ENCODE measurements at places on chromosomes 6 and 20.

GRCh38 chr6:31580807-31581433 is 1.3 kb downstream of the LTB start:
- peak; percentile 98 for DNase-seq

- DNase-seq, result no peak
These were observed 298.8 kb downstream of the ZNF217 start for GRCh38 chr20:53294804-53295203.

DNA sequence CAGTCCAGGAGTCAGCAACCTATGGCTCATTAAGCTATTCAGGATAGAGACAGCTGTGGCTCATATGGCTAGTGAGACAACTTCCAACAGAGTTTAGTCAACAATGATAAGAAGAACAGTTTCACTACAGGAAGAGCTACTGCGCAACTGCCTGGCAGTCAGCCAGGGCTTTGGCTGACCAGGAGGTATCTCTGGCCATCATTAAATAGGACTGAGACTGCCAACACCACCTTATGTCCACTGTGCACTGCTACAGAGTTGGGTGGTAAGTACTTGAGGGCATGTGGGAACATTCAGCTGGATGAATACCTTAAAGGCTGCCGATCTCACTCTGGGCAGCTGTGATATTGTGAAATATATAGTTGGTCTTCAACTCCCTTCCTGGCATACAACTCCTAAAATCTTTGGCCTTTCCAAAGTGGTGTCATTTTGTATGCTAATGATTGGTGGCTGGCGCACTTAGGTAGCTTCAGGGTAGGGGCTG is 52.2 kb upstream of the FAM83C start:
- no peak for DNase-seq

DNA sequence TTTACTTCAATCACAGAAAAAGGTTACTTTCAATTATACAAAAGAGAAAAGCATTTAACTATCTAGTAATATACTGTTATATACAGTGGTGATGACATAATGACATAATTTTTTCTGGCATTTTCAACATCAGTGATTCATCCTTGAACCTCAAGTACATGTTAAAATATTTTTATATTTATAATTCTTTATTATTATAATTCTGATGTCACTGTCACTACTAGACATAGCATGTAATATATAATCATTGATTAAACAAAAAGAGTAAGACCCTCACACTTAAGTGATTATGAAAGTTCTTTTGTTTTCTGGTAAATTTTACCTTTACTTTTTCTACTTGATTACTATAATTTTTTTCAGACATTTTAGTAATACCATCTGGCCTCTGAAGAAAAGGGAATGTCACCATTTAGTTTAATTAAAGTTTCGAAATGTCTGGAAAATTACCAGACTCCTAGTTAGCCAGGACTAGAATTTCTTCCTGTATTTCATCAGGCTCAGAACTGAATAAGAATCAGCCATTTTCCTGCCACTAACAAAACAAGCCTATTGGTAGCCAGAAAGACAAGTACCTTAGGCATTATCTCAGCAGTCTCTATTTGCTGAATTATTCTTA is 71.5 kb downstream of the FILIP1 start:
- DNase-seq, result no peak

GRCh38 chr6:139344186-139344963 is 30.1 kb downstream of the CITED2 start:
- DNase-seq, result peak; percentile 20

DNA sequence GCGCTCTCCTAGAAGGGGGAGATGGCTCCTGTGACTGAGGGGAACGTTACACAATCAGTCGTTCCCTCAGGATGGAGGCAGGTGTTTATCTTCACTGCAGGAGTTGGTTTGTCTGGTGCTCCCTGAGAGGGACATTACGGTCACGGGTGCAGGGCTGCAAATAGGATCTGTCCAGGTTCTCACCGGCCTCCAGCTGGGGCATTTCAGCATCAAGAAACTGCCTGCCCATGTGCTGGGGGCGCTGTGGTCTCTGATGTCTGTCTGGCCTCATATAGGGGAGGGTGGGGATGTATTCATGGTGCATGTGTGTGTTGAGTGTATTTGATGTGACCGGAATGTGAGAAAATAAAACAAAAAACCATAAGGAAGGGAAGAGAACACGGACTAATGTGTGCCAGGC is 77.1 kb downstream of the TBC1D7 start:
- DNase-seq, result no peak

DNA sequence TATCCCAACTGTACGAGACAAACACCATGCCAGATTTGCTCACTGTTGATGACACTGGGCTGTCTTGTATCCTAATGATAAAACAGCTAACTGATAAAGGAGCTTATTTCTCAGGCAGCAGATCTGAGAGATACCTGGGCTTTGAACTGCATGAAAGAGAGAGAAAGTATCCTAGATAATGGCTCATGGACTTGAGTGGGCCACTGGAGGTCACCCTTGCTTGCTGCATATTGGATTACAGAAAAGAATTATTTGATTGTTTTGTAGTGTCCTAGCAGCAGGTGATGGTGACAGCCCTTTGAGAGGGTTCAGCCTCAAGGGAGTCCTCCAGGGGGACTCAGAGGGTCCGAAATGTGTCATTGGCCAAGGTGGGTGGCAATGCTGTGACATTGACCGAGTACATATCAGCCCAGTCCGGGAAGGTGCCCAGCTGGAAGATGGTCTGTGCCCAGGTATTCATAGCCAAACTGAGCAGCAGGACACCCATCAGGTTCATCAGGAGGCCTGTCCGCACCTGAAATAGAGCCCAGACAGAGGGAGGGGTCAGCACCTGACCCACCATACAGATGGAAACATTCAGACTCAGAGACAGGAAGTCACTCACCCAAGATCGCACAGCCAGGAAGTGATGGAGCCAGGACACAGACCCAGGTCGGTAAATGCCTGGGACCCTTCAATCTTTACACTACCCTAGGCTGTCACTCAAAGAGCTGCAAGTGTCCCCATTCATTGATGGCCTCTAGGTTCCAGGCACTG is 9.4 kb upstream of the OCSTAMP start:
- peak; percentile 36 for DNase-seq

GRCh38 chr6:105981002-105981887 is 104.9 kb upstream of the PRDM1 start:
- DNase-seq, result no peak

DNA sequence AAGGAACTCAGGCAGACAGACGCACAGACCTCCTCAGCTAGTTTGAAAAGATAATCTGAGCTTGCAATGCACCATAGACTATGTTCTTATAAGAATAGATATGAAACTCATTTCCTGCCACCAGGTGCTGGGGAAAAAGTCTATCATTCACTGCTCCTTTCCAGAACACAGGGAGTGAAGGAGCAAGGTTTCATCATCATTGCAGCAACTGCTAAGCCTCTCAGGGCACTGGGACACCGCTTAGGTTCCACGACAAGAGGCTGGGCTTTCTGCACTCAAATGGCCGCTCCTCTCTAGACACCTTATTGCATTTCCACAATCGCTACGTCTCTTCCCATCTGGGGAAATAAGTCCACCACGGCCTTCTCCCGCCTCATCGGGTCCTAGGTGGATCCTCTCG is 418.5 kb upstream of the JARID2 start:
- DNase-seq, result no peak

DNA sequence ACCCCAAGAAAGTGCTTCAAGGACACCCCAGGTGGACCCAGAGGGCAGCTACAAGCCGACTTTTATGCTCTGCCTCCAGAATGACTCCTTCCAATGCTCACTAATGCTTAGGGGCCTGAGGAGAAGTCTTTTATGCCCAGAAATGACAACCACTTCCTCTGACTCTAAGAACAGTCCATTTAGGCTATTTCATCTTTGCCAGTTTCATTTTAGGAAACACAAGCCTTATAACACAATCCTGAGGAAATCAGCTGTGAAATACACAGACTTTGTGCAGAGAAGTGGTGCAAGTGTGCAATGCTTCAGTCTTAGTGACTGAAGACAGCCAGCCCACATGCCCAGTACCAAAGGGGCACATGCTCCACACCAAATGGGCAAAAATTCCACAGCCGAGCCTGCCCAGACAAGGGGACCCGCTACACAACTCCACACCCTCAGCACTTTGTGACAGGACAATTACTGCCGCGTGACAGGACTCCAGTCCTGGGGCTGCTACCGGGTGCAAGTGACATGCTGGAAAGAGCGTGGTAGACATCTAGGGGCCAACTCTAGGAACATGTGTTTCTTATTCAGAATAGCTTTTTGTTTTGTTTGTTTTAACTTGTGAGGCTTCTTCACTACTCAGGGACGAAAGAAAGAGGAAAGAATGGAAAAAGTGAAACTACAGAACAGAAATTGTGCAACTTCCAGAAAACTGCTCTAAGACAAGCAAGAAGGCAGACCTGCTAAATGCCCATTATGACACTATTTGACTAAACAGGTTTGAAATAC is 28.2 kb upstream of the PLAGL1 start:
- peak; percentile 8 for DNase-seq

GRCh38 chr6:1885576-1886011 is 275.9 kb downstream of the FOXC1 start:
- DNase-seq, result no peak

- DNase-seq, result peak; percentile 59
These were observed 62.6 kb upstream of the ADGRB3 start for GRCh38 chr6:68572525-68572924.

DNA sequence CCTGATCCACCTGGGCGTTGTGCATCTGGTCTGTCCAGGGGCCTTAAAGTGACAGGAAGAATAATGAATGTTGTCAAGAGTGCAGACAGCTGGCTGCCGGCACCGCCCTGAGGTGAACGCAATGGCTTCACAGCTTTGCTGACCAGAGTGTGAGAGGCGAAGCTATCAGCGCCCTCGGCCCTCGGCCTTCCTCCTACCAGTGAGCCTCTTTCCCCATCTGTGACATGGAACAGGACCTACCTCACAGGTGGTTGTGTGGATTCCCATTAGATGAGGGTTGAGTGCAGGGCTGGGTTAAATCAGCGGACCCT is 54.8 kb downstream of the CTCFL start:
- DNase-seq, result no peak

DNA sequence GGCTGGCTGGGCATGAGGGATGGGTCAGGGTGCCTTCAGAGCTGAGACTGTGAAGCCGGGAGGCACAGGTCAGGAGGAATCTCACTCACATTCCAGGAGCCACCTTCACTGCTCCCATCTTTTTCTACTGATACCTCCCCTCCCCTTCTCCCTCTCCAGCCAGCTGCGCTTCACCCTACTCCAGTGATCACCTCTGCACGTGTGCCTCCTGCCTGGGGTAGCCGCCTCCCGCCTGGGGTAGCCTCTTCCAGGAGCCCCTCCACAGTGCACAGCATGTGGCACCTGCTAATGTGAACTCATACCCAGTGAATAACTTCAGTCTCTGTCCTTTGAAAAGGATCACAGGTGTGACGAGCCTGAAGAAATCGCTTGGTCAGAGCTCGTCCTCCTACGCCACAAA is 232.6 kb downstream of the TMEM242 start:
- no peak for DNase-seq

DNA sequence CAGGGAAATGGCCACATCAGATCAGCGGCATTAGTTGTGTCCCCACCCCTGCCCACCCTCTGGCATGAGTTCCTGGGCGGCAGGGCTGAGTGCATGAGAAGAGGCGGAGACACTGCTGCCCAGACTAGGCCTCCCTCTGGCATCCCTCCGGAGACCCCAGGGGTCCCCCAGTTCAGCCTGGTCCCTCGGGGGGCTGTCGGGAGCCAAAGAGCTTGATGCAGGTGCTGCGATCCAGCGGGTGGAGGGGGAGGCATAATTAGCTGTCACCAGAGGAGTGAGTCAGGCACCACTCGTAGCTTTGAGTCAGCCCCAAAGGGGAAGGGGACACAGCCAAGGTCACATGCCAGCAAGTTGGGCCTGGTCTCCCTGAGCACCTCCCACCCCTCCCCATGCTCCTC is 34.5 kb downstream of the DLGAP4 start:
- DNase-seq, result no peak

DNA sequence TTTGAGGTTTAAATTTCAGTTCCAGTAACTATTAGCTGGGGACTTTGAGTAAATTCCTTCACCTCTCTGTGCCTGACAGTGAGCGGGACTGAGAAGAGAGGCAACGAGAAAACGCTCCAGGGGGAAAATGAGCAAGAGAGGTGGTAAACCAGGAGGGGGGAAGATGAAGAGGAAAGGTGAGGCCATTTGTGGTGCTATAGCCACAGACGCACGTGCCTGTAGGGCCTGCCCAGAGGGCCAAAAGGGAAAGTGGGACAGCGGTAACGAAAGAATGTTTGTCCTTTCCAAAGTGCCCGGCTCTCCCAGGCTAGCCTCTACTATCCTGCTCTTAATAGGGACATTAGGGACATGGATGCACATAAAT is 99.2 kb downstream of the BMP7 start:
- no peak for DNase-seq

DNA sequence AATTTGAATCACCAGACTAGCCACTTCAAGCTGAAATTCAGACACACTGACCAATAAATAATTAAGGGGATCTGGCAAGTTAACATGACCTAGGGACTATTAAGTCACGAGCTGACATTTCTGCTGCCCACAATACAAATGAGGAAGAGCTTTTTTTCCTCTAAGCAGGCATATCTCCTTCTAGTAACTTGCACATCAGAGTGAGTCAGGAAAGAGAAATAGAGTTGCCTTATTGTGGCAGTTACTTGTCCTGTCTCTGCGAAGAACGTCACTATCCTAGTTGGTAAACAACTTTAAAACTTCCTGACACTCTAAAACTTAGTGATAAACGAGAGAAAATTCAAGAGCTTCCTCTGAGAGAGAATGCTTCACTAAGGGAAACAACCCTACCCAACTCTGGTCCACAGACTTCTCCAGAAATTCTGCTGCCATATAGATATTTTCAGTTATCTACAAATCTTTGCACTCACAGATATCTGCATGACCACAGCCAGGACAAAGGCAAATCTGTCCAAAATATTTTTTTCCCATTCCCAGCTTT is 4.2 kb downstream of the PLA2G7 start:
- no peak for DNase-seq

DNA sequence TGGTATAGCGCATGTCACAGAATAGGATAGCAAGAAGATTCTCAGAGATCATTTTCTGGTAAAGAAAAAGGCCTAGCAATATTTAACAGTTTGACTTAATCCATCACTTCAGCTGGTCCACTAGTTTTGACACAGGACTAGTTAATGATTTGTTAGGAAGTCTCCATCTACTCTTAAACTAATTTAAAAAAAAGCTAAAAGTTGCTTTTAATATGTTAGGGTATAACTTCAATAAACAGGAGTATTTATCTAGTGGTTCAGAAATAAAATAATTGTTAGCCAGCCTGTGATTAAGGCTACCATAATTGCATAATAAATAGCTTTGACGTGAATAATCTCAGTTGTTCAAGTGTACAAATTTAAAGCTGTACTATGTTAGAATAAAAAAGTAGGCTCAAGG is 195.6 kb downstream of the FUT9 start:
- no peak for DNase-seq

DNA sequence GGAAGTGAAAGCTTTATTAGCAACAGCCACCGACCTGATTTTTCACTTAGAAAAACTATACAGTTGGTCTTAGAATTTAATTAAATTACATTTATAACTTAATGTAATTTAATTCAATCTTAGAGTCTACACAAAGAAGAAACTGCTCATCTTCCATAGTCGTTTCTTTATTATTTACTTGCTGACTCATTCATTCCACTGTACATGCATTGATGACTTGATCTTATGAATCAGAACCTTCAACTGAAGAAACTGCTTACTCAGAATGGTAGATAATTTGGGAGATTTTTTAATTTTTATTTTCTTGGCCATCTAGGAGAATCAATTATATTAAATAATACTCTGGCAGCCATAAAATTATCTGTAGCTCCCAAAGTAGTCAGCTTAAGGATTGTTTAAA is 1021.6 kb upstream of the FLRT3 start:
- DNase-seq, result no peak

- no peak for DNase-seq
These were observed 113.3 kb downstream of the RPS12 start for GRCh38 chr6:132927713-132928112.

GRCh38 chr6:163398115-163398514 is 16.4 kb upstream of the QKI start:
- no peak for DNase-seq
